ENCODE measurements at places on chromosomes 5 and 9. TPM values are rescaled to one million over a fixed set of nuclear protein-coding genes. Genes with fewer than 3 reads are reported as not detected.

DNA sequence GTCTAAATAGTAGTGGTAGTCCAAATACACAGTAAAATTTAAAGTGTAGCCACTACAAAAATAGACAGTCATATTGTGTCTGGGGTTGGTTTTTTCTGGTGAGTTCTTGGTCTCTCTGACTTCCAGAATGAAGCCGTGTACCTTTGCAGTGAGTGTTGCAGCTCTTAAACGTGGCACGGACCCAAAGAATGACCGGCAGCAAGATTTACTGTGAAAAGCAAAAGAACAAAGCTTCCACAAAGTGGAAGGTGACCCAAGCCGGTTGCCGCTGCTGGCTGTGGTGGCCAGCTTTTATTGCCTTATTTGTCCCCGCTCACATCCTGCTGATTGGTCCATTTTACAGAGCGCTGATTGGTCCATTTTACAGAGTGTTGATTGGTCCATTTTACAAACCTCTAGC is 188.7 kb downstream of the ZNF608 start:
- no peak for DNase-seq

GRCh38 chr5:178232124-178232919 is at the start of gene PHYKPL:
Gene PHYKPL, minus strand, starts transcription at chr5:178232802. Its CDS starts 252 bp downstream, at chr5:178232550.
- peak; percentile 69 for DNase-seq

- no peak for DNase-seq
These were observed 172.9 kb downstream of the CFAP90 start for GRCh38 chr5:7678030-7678429.

DNA sequence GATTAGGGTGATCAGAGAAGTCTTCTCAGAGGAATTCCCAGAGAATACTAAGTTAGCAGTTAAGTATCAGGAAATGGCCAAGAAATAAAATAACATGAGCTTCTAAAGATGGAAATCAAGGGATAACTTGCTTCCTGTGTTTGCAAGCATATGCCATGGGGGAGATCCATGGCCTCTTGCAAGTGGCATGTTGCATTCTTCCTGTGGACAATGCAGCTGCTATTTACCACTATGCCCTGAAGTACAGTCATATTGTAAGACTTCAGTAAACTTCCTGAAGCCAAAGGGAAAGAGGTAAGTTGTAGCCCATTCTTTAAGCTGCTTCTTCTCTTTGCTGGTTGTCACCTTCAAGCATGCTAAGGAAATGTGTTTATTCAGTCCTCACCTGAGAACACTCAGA is 154.7 kb upstream of the RUSC2 start:
- no peak for DNase-seq

COQ4 gene
- 44.3 TPM for total RNA-seq

OLFML2A gene
- total RNA-seq = 9.4 TPM

Measured in G401 (cell line).